ENCODE measurements at places on chromosomes 2 and 18.

DNA sequence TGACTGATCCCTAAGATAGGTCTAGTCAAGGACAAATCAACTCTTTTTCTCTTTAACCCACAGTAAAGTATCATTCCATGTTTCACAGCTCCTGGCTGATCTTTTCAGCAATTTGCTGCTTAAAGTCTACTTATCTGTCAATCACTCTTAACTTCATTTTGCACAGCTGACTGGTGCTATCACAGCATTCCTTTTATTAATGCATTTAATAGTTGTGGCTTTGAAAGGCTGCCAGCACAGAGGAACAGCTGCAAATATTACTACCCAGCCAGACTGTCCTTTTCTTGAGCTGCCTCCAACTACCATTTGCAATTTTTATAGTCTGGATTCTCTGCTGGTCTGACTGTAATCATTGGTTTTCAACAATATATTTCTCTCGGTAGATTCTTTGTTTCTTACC is 303.5 kb downstream of the STK39 start:
- no peak for DNase-seq

- no peak for DNase-seq
Observed at GRCh38 chr2:237627441-237628246, at the start of gene LRRFIP1. TSS of gene LRRFIP1 (plus strand) at chr2:237627587. CDS start at chr2:237627645, 58 bp downstream.

- DNase-seq = no peak
Observed at GRCh38 chr18:57982372-57983021, 61.5 kb upstream of the NEDD4L start.

- no peak for DNase-seq
Observed at GRCh38 chr2:233032551-233033320, at the start of gene NEU2. TSS of gene NEU2 (plus strand) at chr2:233032672. CDS start at chr2:233032672, 0 bp downstream.

GRCh38 chr18:63104868-63105267 is 214.7 kb downstream of the BCL2 start:
- no peak for DNase-seq

DNA sequence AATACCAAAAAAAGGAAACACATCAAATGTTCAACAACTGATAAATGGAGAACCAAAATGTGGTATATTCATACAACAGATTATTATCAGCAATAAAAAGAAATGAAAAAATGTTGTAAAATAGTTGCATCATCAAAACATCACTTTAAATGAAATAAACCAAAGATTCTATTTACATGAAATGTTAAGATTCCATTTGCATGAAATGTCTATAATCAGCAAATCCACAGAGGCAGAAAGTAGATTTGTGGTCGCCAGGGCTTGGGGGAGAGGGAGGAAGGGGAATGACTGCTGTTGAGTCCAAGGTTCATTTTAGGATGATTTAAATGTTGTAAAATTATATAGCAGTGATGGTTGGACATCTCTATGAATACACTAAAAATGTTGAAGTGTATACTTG is 181.9 kb downstream of the RTP5 start:
- no peak for DNase-seq

GRCh38 chr2:148238561-148238960 is 217.7 kb downstream of the MBD5 start:
- no peak for DNase-seq

- no peak for DNase-seq
Observed at GRCh38 chr18:8980496-8980895, 122.0 kb upstream of the NDUFV2 start.

DNA sequence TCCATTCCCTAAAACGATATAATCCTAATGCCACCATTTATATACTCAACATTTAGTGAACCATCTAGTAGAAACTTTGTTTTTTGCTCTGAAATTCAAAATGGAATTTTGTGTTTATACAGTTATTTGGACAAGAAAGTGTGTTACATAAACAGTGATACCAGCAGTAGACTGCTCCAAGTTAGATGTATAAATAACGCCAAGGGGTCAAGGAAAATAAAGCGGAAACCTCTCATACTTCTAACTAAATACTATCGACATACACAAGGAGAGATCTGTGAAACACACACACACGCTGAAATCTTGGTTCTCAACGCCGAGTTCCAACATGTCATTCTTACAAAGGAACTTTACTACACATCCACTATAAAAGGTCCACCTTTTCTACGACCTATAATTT is 1.2 kb downstream of the TXNL1 start:
- DNase-seq = peak; percentile 19

- no peak for DNase-seq
Observed at GRCh38 chr2:200861617-200862155, 2.8 kb downstream of the CLK1 start.

DNA sequence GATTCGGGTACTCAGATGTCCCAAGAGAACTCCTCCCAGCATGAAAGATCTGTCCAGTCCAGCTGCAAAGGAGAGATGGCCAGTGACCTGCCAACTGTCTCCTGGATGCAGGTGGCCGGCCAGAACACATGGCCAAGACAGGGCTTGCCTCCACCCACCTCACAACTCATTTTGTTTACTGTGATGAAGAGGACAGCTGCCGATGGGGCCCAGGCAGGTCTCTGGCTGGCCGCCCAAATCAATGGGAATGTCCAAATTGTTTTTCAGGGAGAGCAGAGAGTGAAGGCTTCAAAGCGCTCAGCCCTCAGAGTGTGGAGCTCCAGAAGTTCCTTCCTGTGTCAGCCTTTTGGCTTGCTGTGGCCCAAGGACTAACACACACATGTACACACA is 41.9 kb downstream of the FOSL2 start:
- no peak for DNase-seq

DNA sequence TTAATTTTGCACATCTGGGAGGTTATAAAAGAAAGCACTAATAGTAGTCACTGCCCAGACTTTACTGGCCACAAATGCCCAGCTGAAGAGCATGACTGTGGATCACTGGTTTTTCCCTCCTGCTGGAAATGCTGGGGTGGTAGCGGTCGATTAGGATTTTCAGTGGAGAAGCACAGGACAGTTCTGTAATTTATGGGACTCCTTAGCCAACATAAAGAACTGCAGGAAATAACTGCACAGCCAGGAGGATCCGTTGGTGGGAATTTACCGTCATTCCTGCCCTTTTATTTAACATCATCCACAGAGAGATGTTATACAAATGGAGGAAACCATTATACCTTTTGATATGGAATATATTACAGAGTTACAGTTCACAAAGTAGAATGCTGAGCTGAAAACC is 61.5 kb downstream of the TNFRSF11A start:
- DNase-seq = no peak

GRCh38 chr2:38522754-38523349 is 79.9 kb downstream of the HNRNPLL start:
- DNase-seq = no peak

DNA sequence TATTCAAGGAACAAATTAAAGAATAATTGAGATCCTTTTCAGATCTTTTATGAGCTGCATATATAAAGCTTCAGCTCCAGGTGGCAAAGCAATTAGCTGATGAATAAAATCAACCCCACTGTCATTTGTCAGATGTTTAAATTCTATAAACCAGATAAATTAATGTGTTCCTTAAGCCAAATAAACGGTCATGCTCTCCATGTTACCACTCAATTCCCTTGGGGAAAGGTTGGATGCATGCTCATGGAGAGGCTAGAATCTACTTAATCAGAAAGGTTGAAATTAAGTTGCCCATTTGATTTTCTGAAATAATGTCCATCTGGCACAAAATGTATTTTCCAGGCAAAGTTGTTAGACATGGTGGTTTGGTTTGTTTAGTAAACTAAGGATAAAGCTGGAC is 282.5 kb upstream of the SPRED2 start:
- no peak for DNase-seq

DNA sequence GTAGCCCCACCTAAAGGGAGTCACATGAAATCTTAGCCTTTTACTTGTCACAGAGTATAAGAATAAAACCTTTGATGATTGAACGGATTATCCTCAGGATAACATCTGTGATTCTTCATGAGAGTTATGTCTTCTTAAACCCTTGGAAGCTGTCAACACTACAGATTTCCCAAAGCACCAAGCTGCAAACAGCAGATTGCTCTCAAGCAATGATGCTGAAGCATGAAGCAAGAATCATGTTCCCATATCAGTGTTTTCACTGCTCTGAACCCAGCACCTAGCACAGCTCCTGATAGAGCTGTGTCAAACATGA is 47.6 kb upstream of the CELF4 start:
- DNase-seq = no peak

- no peak for DNase-seq
Observed at GRCh38 chr2:128449226-128450061, 130.8 kb upstream of the HS6ST1 start.

- DNase-seq = peak; percentile 66
Observed at GRCh38 chr2:134919341-134920210, 954 bp downstream of the CCNT2 start.

DNA sequence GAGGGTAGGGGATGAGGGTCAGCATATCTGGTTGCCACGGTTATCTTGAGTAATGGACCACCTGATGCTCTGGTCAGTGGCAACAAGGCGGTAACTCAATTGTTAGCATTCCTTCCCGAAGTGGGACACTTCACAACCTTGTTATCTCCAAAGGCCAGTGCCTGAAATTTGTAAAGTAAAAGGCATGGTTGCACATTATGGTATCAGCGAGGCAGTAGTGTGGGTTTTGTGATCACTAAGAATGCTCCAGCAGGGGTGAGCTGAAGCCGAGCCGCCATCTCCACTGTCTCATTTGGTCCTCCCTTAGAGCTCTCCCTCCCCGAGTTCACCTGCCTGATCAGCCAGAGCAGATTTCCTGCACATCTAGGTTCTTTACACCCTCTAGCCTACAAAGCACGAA is 50.5 kb upstream of the LGALSL start:
- DNase-seq = no peak

DNA sequence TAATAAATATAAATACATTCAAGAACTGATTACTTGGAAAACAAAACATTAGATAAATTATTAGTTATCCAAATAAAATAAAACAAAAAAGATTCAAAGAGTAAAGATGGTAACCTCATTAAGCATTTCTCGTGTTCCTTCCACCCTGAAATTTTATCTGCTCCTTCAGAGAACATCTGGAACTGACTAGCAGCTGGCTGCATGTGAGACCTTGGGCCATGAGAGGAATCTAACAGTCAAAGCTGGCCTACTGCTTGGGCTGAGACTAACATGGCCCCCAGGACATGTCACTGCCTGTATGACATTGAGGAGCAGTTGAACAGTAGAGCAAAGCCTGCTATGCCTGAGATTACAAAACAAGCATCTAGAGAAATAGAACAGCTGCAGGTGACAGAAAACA is 208.5 kb upstream of the ZSWIM2 start:
- DNase-seq = no peak

- DNase-seq = no peak
Observed at GRCh38 chr2:173806761-173807160, 158.4 kb downstream of the SP3 start.

GRCh38 chr18:55625901-55626300 is 37.9 kb upstream of the TCF4 start:
- no peak for DNase-seq

- DNase-seq = no peak
Observed at GRCh38 chr2:7886666-7887065, 795.2 kb upstream of the ID2 start.

DNA sequence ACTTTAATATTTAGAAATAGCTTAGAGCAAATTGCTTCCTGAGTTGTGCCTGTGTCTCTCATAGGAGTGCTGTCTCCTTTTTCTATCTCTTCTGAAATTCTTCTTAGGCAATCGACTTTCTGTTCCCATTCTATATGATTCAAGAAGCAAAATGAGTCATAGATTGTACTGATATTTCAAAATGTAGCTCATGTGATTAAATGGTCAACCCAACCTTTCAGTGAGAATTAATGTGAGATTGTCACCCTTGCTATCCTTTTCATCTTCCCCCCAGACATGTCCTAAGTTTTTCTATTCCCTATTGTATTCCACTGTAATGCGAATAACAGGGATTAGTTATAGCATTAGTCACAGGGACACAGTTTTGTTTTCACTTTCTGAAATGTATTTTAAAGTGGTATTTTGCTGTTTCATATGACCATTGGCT is 413.6 kb downstream of the THSD7B start:
- peak; percentile 21 for DNase-seq

DNA sequence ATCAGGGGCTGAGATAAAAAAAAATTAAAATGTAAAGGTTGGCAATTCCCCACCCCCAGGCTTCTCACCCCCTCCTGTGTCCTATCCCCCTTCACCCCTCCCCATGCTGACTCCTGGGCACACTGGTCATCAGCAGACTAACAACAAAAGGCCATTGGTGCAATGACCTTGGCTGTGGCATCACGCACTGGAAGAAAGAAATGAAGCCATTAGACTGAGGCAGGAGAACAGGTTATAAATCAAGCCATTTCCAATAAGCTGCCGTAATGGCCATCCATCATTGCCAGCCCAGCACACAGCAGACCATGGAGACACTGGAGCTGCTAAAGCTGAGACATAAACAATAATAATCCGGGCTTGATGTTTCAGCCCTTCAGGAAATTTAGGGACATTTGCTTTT is 342.4 kb upstream of the ETAA1 start:
- no peak for DNase-seq

DNA sequence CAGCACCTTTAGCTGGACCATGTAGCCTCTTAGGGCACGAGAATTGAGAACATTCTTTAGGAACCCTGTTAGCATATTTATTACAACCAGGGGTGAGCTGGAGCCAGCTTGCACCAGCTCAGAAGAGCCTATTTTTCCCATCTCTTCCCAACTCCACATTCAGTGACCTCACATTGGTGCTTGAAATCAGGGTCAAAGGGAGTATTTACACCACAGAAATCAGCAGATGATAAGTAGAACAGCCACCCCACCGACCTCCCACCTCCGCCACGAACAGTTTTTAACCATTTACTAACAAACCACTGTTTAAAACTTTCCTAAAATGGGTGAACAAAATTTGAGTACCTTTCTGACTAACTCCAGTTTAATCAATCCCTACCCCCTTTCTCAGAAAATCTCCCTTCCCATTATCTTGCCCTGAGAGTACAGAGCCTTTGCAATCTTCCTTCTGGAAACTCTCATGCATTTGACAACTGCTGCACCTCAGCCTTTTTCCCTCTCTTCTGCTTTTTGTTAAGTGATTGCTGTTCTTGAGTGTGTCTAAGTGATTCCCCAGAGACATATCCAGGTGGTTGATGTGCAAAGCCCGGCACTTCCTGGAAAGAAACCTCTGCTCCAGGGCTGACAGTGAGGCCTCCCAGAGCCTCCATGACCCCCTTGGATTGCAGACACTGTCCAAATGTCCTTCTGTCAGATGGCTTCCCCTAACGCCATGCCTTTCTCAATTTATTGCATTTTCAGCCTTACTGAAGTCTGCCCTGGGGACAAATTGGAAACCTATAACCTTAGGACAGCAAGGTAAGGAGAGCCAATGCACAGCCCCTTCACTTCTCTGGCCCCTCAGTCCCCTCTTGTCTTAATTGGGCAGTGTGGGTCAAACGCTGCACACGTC is 389.5 kb upstream of the TNP1 start:
- peak; percentile 56 for DNase-seq

DNA sequence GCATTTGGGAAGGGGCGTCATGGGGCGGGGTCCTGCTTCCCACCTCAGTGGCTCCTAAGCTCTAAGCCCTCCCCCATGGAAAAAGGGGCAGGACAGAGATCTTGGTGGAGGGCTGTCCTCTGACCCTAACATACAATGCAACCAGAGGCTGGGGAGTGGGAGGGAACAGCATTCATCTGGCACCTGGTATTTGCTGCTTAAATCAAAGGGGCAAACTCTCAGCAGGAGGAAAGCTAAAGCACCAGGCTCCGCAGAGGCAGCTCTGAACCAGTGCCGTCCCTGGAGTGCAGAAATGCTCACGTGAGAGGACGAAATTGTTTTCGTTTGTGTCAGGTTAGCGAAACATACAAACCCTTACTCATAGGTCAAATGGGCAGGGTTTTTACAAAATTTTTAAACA is 92.7 kb upstream of the PXDN start:
- DNase-seq = no peak

Data from NB4 (cell line).